ENCODE measurements at places on chromosomes 5 and 9.

DNA sequence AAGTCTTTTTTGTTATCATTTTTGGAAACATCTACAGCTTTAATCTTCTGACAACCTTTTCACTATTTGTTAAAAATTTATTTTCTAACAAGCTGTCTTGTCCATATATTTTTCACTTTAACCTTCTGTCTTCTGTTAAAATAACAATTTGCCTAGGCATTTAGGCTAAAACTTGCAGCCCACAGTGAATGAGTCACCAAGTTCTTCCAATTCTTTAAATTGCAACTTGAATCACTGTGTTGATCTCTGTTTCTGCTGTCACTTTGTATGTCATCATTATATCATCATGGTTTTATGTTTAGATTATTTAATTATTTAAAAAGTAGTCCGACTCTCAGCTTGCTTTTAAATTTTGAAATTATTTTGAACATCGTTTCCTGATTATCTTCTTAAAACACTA, 473.8 kb upstream of the PTPRD start:
- DNase-seq = no peak

- no peak for DNase-seq
Observed at GRCh38 chr5:115366223-115366622, 69.8 kb upstream of the CCDC112 start.

GRCh38 chr9:73951147-73951546, 546.0 kb upstream of the RORB start:
- no peak for DNase-seq

GRCh38 chr9:117574099-117574498, 130.1 kb upstream of the TLR4 start:
- no peak for DNase-seq

DNA sequence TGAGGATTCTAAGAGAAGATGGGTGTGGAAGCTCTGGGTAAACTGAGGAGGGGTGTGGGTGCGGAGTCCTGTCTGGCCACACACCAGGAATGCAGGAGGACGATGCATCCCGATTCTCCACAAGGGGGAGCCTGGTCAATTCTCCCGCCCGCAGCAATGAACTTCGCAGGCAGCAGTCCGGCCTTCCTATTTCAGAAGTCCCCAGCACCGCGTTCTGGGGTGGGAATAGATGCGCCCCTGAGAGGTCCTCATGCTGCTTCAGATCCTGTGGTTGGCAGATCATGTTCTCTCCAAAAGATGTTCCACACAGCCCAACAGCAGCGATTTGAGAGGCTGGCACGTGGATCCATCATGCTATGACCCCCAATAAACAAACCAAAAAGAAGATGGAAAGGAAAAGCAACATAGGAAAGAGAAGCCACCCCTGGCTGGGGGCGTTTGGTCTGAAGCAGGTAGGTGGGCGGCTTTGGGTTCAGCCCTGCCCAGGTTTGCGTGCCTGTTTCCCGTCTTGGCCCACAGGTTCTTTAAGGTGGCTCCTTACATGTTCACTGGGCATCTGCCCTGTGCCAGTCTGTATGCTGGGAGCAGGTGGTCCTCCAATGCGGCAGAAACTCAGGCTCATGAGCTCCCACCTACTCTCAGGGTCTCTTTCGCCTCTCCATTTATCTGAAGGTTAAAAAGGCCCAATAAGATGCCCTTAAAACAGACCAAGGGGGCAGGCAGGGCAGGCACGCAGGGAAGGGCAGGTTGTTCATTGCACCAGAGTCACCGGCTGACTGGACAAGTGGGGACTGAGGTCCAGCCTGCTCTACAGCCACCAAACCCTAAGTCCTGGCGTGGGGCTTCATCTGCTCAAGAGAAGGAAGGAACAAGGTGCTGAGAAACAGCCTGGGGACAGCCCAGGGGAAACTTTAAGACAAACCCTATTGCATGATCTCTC, 171.6 kb downstream of the PAX5 start:
- no peak for DNase-seq

All from AML-193 (cell line).